ENCODE measurements at places on chromosomes 5 and 9.

GRCh38 chr5:124675931-124676846, 70.2 kb downstream of the ZNF608 start:
- no peak for DNase-seq

DNA sequence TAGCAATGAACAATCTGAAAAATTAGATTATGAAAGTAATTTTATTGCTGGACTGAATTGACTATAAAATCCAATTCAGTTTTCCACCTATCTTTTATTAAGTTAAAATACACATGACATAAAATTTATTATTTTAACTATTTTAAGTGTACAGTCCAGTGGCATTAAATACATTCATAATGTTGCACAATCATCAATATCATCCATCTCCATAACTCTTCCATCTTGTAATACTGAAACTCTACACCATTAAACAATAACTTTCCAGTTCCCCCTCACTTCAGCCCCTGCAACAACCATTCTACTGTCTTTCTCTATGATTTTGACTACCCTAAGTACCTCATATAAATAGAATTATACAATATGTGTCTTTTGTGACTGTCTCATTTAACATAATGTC, 200.6 kb upstream of the ITGA1 start:
- DNase-seq = no peak

- no peak for DNase-seq
Measured at GRCh38 chr5:52709167-52709925, 78.4 kb upstream of the ITGA1 start.

DNA sequence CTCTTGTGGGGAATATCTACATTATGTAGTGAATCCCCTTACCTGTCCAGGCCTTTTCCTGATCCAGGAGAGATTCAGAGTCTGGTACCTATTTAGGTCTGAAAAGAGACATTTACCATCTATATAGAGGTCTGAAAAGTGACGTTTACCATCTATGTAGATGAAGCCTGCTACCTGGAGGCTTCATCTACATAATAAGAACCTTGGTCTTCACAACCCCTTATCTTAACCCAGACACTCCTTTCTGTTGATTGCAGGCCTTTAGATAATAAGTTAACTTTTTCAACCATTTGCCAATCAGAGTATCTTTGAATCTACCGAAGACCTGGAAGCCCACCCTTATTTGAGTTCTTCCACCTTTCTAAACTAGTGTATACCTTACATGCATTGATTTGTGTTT, 113.0 kb upstream of the DMRT1 start:
- no peak for DNase-seq

DNA sequence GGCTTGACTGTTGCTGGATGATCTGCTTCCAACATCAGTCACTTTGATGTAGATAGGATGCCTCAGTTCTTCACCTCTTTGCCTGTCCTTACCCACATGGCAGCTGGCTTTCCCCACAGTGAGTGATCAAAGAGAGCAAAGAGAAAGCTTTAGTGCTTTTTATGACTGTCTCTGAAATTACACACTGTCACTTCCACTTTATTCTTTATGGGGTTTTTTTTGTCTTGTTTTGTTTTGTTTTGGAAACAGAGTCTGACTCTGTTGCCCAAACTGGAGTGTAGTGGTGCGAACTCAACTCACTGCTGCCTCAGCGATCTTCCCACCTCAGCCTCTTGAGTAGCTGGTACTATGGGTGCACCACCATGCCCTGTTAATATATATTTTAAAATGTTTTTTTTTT, 32.4 kb upstream of the C5orf24 start:
- DNase-seq = no peak
